Activated T-cell treated with anti-CD3 and anti-CD28 coated beads, Interleukin-2, amount 50 U/mL, for 72 hours (primary cell): ENCODE measurements at places on chromosomes 7 and 10. TPM values are rescaled to one million over a fixed set of nuclear protein-coding genes. Genes with fewer than 3 reads are reported as not detected.

DNA sequence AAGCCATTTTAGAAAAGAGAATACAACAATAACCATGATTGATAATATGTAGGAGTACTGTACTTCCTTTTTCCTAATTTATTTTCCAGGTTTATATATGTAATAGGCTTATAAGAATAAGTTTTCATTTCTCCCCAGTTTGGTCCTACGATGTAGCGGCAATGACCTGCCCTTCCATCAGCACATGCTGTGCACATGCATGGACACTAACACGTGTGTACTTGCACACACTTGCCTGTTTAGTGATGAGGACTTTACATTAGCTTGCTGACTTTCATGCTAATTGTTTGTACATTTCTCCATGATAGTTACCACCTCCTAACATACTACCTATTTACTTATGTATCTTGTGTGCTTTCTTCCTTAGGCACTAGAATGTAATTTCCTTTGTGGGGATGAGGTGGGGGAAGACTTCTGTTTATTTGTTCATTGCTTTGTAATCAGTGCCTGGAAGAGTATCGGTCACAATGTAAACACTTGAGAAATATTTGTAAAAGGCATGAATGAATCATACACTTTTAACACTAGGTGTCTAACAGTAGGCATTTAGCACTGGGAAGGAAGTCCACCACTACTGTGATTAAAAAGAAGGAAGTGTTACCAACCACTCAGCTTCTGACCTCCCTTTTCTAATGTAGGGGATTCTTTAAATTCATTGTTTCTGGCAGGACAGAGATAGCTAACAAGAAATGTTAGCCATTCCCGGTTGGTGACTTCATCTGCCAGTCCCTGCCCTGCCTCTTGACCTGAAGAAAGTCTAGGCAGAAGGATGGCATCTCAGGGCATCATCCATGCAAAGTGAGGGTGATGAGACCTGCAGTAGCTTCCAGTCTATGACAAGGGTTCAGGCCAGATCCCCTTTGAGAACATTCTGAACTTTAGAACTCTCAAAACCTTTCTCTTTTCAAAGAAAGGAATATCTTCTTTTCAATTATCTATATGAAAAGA lies 120.2 kb upstream of the RAB18 start:
- no peak for DNase-seq

- no peak for DNase-seq
Observed at GRCh38 chr10:131781076-131781475, 119.7 kb upstream of the PPP2R2D start.

GRCh38 chr7:28579571-28579970 lies 167.3 kb downstream of the CREB5 start:
- DNase-seq: no peak

DNA sequence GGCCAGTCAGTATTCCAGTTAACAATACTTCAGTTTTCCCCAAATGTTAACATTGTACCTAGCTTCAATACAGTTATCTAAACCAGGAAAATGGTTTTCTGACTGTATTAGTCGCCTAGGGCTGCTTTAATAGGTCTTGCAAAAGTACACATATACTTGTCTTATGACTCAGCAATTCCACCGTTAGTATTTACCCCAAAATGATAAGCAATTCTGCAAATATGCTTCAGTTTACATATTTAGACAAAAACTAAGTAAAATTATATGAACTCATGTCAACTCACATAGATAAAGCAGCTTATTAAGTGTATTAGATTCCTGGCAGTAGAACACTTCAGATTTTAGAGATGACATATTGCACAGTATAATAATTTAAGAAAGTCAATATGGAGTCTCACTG lies 363.3 kb downstream of the ARL4A start:
- no peak for DNase-seq

- peak; percentile 63 for DNase-seq
Observed at GRCh38 chr10:26215935-26216584, 514 bp upstream of the GAD2 start.

DNA sequence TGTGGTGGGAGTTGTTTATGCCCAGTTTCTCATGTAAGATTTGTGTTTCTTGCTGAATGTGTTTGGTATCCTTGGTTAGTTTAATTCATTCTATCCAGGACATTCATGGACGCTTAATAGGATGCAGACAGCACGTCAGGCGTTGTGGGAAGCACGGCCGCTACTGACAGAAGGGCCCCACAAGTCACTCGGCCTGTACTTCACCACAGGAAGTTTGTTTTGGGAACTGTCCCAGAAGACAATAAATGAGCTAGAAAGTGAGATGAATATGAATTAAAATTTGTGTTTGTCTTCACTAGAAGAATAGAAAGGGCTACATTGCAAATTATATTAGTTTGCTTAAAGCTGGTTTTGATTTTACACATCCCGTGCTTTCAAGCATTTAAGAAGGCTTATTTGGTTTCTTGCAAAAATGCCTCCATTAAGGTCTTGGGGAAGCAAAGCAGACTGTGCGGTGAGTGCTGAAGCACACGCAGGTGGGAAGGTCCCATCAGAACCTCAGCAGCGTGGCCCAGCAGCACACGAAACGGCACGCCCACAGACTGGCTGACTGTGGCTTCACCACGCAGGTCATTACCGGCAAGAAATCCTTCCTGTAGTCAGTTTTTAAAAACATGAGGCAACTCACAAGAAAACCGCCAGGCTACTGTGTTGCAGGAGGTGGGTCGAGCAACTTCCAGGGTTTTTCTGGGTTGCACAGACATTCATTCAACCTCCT lies 74.1 kb downstream of the VIPR2 start:
- peak; percentile 51 for DNase-seq

DNA sequence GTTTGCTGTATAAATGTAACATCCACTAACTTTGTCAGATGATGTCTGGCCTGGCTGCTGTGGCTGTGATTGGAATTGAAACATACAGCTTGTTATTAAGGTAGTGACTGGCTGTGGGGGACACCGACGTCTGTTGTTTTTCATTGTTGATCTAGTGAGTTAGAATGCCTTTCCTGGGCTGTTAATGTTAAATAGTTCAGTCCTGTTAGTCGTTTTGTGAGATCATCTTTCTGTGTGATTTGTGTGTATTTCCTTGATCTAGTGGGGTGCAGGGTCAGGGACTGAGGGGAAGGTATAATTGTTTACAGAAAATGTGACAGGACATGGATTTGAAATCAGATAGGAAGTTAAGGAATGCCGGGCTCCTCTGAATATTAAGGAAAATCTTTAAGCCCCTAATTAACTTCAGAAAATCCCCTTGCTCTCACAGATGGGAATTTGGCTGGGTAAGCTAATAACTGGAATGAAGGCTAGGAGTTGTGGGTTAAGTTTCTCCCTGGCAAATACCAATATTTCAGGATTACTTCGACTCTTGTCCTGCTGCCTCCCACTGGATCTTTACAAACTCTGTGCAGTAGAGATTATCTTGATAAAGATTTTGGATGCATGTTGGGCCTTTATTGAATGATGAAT lies 163.1 kb downstream of the AUTS2 start:
- DNase-seq: no peak

DNA sequence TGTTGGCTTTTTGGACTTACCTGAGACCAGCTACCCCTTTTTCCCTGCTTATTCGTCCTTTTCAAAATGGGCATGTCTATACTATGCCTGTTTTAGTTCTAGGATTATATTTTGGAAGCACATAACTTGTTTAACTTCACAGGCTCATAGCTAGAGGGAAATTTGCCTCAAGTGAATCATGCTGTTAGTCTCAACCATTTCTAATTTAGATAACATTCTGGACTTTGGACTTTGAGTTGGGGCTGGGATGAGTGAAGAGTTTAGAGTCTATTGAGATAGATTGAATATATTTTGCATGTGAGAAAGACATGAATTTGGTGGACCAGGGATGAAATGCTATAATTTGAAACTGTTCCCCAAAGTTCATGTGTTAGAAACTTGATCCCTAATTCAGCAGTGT lies 554.6 kb upstream of the C7orf33 start:
- DNase-seq: no peak

GRCh38 chr7:100464210-100464660 lies at the start of gene SPACDR:
SPACDR (minus strand) TSS chr7:100464260; CDS start chr7:100464025, 235 bp downstream.
- no peak for DNase-seq

GRCh38 chr7:108557191-108557590 lies 12.3 kb downstream of the THAP5 start:
- DNase-seq: no peak

DNA sequence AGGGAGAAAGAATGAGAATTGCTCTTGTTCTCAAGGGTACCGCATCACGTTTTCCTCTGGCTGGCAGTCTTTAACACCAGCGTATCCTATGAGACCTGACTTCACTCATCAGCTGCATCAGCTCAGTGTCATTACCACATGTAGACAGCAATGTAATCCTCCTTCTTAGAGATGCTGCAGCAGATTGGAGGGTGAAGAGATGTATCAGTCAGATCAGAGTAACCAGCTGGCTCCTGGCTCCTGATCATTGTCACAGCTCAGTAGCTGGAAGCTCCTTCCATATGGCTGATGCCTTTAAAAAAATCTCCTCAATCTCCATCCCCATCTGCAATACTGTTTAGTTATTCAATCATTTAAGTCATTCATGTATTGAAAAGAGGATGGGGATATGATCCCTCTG lies 39.7 kb upstream of the EPHB6 start:
- DNase-seq: no peak

GRCh38 chr10:31268444-31269303 lies 50.3 kb upstream of the ZEB1 start:
- no peak for DNase-seq

GRCh38 chr7:5586279-5586962 lies 162.8 kb upstream of the TNRC18 start:
- DNase-seq: no peak

- DNase-seq: no peak
Observed at GRCh38 chr7:97513326-97513725, 218.6 kb upstream of the TAC1 start.

The MINDY4 gene
- 1.1 TPM for total RNA-seq

The CASD1 gene
- total RNA-seq: 15.8 TPM

The TMEM225B gene
- total RNA-seq: 4.3 TPM

The COL13A1 gene
- total RNA-seq: not detected

The TRIM50 gene
- not detected for total RNA-seq

The HOXA7 gene
- total RNA-seq: not detected

The GIMAP4 gene
- 114 TPM for total RNA-seq

The TMEM236 gene
- 0.58 TPM for total RNA-seq

The SMARCD3 gene
- total RNA-seq: 8.2 TPM

The LIPF gene
- total RNA-seq: not detected

The FFAR4 gene
- not detected for total RNA-seq

The AS3MT gene
- 0.67 TPM for total RNA-seq
